ENCODE measurements at places on chromosomes 1 and 21. TPM values are rescaled to one million over a fixed set of nuclear protein-coding genes. Genes with fewer than 3 reads are reported as not detected.

GRCh38 chr1:82387012-82387366 is 586.3 kb downstream of the ADGRL2 start:
- DNase-seq: no peak

DNA sequence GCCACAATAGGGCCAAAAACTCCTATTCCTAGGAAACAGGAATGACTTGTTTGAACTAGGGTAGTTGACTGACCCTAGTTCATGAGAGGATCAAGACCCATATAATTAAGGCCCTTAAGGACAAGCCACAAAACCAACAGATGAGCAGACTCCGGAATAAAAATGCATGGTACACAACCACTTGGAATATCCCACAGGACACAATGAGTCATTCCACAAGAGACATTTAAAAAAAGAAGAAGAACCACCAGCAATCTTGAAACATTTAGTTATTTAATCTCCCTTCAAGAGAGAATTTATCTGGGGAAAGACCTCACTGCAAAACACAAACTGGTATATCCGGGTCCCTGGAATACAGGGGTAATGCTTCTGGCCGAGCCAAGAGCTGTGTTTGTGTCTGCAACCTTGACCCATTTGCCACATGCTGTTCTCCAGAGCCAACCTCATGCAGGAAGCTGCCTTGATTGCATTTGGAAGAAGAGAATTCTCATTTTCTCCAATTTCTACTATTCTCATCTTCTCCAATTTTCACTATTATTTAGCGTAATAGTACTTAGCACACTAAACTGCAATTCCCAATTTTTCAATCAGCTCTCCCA is 135.5 kb downstream of the TGFBR3 start:
- DNase-seq: no peak

Gene LYPLAL1
- 37.6 TPM for total RNA-seq

Gene KCNJ6
- total RNA-seq: not detected

DNA sequence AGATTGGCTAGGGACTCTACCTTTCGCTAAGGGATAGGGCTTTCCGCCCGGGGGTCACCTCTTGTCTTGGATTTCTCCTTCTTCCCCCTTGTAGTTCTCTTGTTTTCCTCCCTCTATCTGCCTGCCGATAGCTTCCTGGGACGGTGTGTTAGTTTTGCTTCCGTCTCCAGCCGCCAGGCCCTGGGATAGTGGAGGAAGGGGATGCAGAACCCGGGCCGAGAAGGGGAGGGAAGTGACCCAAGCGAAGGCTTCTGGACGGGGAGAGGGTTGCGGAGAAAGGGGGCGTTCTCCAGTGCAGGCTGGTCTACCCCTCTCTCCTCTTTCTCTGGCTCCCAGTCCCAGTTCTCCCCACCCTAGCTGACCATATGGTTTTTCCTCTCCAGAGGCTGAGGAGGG is 871 bp downstream of the TUFT1 start:
- DNase-seq: no peak

DNA sequence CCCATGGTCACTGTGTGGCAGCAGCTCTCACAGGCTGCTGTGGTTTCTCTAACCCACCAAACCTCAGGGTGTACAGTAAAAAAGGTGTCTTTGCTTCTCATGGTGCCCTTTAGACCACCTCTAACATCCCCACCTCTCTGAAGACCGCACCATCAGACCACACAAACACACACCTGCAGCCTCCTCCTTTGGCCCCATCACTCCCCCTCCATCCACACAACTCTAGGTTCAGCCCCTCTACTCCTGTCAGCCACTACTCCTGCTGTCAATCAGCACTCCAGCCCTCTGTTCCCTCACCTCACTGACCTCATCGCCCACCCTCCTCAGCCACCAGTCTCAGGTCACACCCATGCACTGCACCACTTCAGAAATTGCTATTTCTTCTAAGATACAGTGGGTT is 7.5 kb downstream of the ZNF692 start:
- no peak for DNase-seq

GRCh38 chr1:223007935-223008334 is 135.1 kb downstream of the TLR5 start:
- no peak for DNase-seq

- DNase-seq: no peak
These were observed 262.3 kb downstream of the FAF1 start for GRCh38 chr1:50697440-50698421.

Gene PLA2G2D
- not detected for total RNA-seq

- DNase-seq: no peak
These were observed 199.3 kb downstream of the TTLL7 start for GRCh38 chr1:83799594-83799993.

DNA sequence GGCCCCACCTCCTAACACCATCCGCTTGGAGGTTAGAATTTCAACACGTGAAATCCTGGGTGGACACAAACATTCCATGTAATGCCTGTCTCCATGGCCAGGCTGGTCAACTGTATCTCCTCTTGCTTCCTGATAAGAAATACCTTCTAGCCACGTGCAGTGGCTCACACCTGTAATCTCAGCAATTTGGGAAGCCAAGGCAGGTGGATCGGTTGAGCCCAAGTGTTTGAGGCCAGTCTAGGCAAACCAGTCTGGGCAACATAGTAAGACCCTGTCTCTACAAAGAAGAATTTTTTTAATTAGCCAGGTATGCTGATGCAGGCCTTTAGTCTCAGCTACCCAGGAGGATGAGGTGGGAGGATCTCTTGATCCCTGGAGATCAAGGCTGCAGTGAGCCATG is 58.3 kb upstream of the GALNT2 start:
- no peak for DNase-seq

Gene TMPRSS15
- total RNA-seq: not detected

GRCh38 chr1:59128239-59128736 is 168.6 kb upstream of the FGGY start:
- no peak for DNase-seq

DNA sequence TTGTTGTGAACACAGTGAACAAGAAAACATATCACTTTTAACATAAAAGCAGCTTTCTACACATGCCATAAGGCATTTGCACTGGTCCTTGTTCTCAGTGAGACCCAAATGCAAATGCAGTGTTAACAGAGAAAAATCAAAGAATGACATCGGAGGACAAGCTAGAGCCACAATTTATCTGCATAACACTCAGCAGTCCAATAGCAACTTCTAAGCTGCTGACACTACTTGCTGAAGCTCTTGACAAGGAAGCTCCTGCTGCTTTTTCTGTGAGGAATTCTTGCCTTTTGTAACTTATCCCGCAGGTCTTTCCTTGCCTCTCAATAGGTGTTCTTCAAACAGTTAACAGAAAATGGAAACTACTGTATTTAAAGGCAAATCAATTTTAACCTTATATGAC is 34.7 kb downstream of the USH2A start:
- DNase-seq: no peak

GRCh38 chr1:15966081-15966955 is 9.6 kb downstream of the ZBTB17 start:
- DNase-seq: no peak

Gene MAEL
- total RNA-seq: not detected

Gene LRRIQ3
- 0.32 TPM for total RNA-seq

Gene F3
- 1.5 TPM for total RNA-seq

DNA sequence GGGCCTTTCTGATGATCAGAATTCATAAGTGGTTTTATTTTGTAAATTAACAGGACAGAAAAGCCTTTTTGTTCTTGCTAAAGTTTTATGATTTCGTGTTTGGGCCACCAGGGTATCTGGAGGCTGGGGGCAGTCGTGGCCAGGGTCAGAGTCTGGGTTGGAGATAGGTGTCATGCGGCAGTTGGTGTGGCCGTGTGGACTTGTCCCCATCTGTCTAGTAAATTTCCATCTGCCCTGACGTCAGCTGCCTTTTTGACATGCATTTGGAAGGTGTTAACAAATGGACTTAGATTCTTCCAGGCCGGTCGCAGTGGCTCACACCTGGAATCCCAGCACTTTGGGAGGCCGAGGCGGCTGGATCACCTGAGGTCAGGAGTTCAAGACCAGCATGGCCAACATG is 56.8 kb downstream of the SKI start:
- no peak for DNase-seq

Gene PTPRU
- 25.6 TPM for total RNA-seq

Data from psoas muscle (tissue), 8 donors.